ENCODE measurements at places on chromosomes 1 and 21. TPM values are rescaled to one million over a fixed set of nuclear protein-coding genes. Genes with fewer than 3 reads are reported as not detected.
A peak's percentile ranks its signal among the peaks of the same experiment; 100 is the strongest.

AJAP1 gene
- total RNA-seq: 3.8 TPM

DNA sequence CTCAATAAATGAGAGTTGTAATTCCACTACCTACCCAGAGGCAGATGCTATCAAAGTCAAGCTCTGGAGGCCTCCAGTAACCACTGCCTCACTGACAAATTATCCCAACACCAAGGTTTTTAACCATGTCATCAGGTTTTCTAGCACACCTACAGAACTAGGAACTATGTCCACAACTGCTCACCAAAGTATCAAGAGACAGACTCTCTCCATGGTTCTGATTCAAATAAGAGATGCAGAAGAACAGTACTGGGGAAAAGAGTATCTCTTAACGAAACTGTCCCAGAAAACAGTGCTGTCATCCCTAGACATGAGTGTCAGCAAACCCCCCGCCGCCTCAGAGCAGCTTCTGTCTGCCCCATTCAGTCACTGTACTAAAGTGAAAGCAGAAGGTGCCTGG is 301.7 kb downstream of the OMA1 start:
- H3K36me3 ChIP-seq: no peaks in the 10 kb centered on the region
- no peak overlapping the region for H3K27ac ChIP-seq
- H3K4me1 ChIP-seq: peaks cover 17% of the 10 kb centered on the region
- no peak for DNase-seq
- H3K4me3 ChIP-seq: no peak overlapping the region

DNA sequence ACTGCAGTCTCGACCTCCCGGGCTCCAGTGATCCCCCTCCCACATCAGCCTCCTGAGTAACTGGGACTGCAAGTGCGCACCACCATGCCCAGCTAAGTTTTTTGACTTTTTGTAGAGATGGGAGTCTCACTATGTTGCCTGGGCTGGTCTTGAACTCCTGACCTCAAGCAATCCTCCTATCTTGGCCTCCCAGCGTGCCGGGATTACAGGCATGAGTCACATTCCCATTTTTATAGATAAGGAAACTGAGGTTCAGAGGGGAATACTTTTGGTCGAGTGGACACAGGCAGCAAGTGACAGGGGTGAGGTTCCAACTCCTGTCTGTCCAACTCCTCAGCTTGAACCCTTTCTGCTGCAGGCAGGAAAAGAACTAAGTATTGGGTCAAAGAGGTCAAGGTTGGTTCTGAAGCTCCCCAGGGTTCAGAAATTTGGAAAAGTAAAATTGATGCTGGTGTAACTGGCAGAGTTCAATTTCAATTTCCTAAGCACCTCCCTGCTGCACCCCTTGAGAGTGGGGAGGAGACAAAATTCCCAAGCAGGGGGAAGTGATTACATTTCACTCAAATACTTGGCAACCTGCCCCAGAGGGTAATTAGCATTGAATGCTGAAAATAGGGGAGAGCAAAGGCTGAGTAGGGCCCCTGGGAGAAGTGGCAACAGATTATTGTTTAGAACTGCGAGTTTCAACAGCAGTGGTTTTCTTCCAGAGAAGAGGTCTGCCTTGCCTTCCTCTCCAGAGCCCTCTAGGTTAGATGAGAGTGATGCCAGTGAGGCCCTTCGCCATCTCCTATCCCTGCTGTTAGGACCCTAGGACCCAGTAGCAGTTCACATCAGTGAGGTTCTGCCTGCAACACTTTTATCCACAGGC is 17.5 kb upstream of the ALPL start:
- no peaks in the 10 kb centered on the region for H3K36me3 ChIP-seq
- DNase-seq: no peak
- no peak overlapping the region for H3K27ac ChIP-seq
- H3K4me3 ChIP-seq: no peak overlapping the region

DNA sequence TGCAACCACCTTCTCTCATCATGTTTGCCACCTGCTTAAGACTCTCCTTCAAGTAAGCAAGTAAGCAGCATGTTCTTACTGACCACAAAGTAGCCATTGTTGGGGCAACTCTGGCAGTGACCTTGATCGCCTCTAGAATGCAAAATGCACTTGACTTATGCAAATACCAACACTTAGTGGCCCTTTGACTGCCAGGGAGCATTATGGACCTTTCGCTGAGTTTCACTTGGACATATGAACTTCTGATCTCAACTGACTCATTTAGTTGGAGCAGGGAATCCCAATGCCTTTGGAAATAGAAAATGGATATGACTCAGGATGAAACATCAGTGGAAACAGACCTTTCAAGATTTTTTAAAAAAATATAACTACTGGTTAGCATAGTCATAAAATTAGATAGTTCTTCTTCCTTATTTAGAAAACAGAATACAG is 6.1 kb upstream of the PLA2G5 start:
- H3K27ac ChIP-seq: no peak overlapping the region
- no peaks in the 10 kb centered on the region for H3K4me1 ChIP-seq
- H3K36me3 ChIP-seq: no peaks in the 10 kb centered on the region

PYHIN1 gene
- 1.8 TPM for total RNA-seq

- H3K4me1 ChIP-seq: peaks cover 6% of the 10 kb centered on the region
- no peak for DNase-seq
- no peaks in the 10 kb centered on the region for H3K36me3 ChIP-seq
- no peak overlapping the region for H3K27ac ChIP-seq
Observed at GRCh38 chr1:243710467-243710866, 139.6 kb downstream of the AKT3 start.

DNA sequence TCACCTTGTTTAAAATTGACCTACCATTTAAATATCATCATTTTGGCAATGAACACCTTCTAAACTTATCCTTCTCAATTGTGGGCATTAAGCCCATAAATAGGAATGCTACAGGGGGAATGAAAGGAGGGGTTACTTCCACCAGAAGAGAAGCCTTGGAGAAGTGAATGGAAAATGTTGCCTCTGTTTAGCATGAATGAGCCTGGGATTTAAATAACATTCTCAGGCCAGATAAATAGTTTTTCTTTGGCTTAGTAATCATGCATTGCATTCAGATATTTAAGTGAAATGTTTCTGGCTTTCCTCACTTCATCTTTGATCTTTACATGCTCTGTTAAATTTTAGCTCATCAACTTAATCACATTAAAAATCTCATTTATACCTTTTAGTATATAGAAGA is 284.3 kb upstream of the FMN2 start:
- DNase-seq: no peak
- no peaks in the 10 kb centered on the region for H3K4me1 ChIP-seq
- H3K36me3 ChIP-seq: no peaks in the 10 kb centered on the region
- H3K27ac ChIP-seq: no peak overlapping the region

GRCh38 chr1:7948960-7949359 is 8.3 kb upstream of the TNFRSF9 start:
- no peak overlapping the region for H3K27ac ChIP-seq
- H3K27me3 ChIP-seq: no peaks in the 10 kb centered on the region
- H3K36me3 ChIP-seq: no peaks in the 10 kb centered on the region
- DNase-seq: no peak

DNA sequence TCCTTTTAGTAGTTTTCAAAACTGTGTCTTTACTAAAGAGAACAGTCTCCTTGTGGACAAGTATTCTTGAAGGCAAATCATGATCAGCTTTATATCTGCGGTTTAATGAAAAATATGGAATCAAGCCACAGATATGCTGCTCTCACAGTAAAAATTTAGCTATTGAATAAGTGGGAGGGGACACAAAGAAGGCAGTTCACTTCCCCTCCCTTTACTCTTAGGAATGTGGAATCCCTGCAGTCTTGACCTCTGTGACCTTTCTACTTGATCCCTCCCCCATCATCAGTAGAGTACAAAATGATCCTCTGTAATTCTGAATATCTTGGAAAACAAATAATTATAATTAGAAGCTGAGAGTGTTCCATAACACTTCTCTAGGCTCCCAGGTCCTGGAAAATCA is 136.7 kb upstream of the HOOK1 start:
- no peaks in the 10 kb centered on the region for H3K27me3 ChIP-seq
- no peak for DNase-seq
- H3K36me3 ChIP-seq: peaks cover 2% of the 10 kb centered on the region
- no peak overlapping the region for H3K4me3 ChIP-seq
- H3K4me1 ChIP-seq: peaks cover 49% of the 10 kb centered on the region
- H3K27ac ChIP-seq: peak overlapping the region; percentile 35

DNA sequence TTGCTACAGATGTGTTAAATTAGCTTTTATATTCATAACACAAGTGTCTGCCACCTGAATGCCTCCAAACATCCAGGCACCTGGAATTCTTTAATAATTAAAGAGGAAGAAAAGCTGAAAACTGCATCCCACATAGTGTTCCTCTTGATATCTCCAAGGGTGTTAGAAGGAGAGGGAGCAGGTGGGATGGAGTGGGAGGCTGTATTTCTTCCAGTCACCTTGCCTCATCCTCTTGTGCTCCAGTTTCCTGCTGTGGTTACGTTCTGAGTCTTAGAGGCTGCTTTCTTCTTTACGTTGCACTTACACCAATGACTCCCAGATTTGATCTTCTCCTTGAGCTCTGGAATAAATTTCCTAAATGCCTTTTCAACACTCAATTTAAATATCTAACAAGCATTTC is 230.3 kb upstream of the LYPLAL1 start:
- no peak overlapping the region for H3K27ac ChIP-seq
- H3K4me3 ChIP-seq: no peak overlapping the region
- H3K27me3 ChIP-seq: no peaks in the 10 kb centered on the region

CFHR5 gene
- not detected for total RNA-seq

OR2L8 gene
- not detected for total RNA-seq

TAL1 gene
- 8.1 TPM for total RNA-seq

- no peaks in the 10 kb centered on the region for H3K27me3 ChIP-seq
- H3K4me1 ChIP-seq: no peaks in the 10 kb centered on the region
- DNase-seq: no peak
- H3K36me3 ChIP-seq: no peaks in the 10 kb centered on the region
Observed at GRCh38 chr1:177210071-177210470, 39.3 kb downstream of the BRINP2 start.

S100B gene
- 3.6 TPM for total RNA-seq

DNA sequence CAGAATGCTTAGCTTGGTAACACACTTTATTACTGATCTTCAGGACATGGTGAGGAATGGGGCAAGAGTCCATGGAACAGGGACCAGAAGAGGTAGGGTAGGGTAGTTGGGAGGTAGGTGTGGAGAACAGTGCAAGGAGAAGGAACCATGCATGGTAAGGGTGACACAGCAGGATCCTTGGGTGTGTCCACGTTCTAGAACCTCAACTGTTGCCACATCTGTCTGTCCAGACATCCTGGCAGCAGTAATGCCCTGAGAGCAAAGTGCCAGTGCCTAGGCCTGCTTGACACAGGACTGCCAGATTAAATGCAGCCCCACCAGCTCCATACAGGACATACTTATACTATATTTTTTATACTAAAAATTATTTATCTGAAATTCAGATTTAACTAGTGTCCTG is 13.9 kb downstream of the DMAP1 start:
- peaks cover 10% of the 10 kb centered on the region for H3K36me3 ChIP-seq
- peak overlapping the region; percentile 4 for H3K27ac ChIP-seq
- no peak overlapping the region for H3K4me3 ChIP-seq
- no peaks in the 10 kb centered on the region for H3K4me1 ChIP-seq
- H3K27me3 ChIP-seq: no peaks in the 10 kb centered on the region

SPRTN gene
- 14.4 TPM for total RNA-seq

DNA sequence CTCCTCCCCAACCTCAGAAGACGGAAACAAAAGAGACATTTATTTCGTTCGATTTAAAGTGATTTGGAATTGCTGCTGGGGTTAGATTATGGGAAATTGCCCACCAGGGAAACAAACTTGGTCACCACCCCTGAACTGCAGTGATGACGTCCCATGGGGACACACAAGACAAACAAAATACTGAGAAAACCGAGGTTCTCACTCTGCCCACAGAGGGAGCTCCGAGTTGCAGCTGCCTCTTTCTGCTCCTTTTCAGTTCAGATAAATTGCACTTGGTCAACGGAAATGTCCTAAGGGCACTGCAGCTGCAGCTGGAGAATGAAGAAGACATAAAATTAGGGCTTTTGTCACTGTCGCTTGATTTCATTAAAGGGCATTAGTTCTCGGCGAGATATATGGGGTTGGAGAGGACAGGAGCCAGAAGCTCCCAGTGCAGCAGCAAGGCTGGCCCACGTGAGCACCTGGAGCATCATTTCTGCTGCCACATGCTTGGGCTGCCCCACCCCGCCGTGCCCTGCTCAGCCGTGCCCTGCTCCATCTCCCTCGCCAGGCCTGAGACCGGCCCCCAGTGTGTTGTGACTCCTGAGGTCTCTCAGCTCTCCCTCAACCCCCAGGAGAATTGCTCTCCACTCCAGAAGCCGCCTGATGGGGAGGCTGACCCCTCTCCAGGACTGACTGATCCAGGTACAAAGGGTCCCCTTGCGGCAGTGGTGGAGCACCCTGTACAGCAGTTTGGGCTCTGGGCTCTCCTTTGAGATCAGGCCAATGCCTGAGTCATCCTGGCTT is 231.7 kb upstream of the AJAP1 start:
- no peaks in the 10 kb centered on the region for H3K27me3 ChIP-seq
- H3K4me3 ChIP-seq: no peak overlapping the region
- H3K4me1 ChIP-seq: no peaks in the 10 kb centered on the region
- H3K36me3 ChIP-seq: no peaks in the 10 kb centered on the region
- H3K27ac ChIP-seq: no peak overlapping the region

MAP3K21 gene
- 22.0 TPM for total RNA-seq

- H3K36me3 ChIP-seq: peaks cover 6% of the 10 kb centered on the region
- H3K27ac ChIP-seq: no peak overlapping the region
- DNase-seq: no peak
- H3K27me3 ChIP-seq: no peaks in the 10 kb centered on the region
Observed at GRCh38 chr1:28898405-28898881, 15.9 kb upstream of the EPB41 start.

DNA sequence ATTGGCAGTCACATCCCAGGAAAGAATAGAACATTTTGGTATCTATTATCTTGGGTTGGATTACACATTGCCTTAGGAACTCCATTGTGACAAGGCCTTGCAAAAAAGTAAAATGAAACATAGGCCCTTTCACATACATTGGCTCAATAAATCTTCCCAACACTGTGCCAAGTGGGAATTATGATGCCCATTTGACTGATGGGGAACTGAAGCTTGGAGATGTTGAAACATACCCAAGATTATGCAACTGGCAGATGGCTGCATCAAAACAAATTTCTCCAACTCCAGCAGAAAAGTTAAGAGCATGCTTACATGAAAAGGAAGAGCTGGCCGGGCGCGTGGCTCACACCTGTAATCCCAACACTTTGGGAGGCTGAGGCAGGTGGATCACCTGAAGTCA is 26.9 kb downstream of the PLEKHO1 start:
- no peak overlapping the region for H3K27ac ChIP-seq
- no peak overlapping the region for H3K4me3 ChIP-seq
- DNase-seq: no peak
- H3K27me3 ChIP-seq: no peaks in the 10 kb centered on the region

GRCh38 chr1:195663549-195664280 is 944.5 kb downstream of the KCNT2 start:
- DNase-seq: no peak
- H3K27ac ChIP-seq: no peak overlapping the region
- no peaks in the 10 kb centered on the region for H3K27me3 ChIP-seq

- no peak for DNase-seq
- H3K27me3 ChIP-seq: no peaks in the 10 kb centered on the region
- peaks cover 8% of the 10 kb centered on the region for H3K36me3 ChIP-seq
Observed at GRCh38 chr1:84653130-84653677, 37.1 kb downstream of the SSX2IP start.

DNA sequence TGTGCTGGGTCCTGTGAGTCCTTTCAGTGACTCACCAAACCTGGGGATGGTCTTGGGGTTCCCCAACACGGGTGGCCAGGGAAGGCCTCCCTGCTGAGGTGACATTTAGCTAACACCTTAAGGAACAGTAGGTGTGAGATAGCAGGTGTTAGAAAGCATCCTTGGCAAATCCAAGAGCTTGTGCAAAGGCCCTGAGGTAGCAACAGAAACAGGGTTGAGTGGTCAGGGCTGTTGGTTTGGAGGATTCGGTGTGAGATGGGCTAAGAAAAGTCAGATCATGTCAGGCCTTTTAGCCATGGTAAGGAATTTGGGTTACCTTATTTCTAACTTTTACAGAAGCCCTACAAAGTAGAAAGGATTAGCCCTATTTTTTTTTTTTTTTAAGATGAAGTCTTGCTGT is 343.0 kb downstream of the CAMTA1 start:
- no peak for DNase-seq
- H3K4me1 ChIP-seq: no peaks in the 10 kb centered on the region
- no peaks in the 10 kb centered on the region for H3K36me3 ChIP-seq
- no peak overlapping the region for H3K27ac ChIP-seq

Measured in upper lobe of left lung (tissue), 6 donors.